ENCODE measurements at places on chromosomes 7 and 10. TPM values are rescaled to one million over a fixed set of nuclear protein-coding genes. Genes with fewer than 3 reads are reported as not detected.

CPA2 gene
- polyA plus RNA-seq = not detected

DNA sequence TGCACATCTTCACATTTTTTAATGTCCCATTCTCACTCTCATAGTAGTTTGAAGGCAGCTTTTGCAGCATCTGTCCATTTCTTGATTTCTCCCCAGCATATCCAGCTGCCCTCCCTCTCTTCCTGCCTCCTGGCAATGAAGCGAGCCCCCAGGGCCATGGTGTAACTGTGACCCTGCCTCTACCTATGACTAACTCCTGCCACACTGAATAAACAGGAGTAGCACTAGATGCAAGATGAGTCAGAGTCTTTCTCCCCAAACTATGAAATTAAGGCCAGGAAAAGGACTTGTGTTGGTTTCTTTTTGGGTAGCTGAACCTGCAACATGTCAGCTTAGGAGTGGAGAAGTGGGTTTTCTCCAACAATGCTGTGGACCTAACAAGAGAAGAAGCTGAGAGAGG lies 329.0 kb downstream of the RNLS start:
- DNase-seq = no peak

DNA sequence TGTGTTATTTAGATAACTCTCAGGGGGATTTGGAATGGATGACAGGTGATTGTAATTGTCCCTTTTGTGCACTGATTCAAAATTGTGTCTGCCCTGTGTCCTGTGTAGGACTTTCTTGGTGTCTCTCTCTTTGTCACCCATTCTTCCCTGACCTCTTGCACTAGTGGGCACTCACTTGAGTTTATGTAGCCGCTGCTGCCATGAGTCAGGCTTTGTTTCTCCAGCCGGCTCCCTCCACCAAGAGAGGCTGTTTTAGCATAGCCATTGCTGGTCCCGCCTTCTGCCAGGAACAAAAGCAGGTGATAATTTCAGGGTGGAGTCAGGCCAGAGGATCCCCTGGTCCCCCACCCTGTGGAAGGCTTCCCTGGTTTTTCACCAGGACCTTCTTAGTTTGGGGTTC lies 8.4 kb downstream of the COL17A1 start:
- DNase-seq = no peak

DNA sequence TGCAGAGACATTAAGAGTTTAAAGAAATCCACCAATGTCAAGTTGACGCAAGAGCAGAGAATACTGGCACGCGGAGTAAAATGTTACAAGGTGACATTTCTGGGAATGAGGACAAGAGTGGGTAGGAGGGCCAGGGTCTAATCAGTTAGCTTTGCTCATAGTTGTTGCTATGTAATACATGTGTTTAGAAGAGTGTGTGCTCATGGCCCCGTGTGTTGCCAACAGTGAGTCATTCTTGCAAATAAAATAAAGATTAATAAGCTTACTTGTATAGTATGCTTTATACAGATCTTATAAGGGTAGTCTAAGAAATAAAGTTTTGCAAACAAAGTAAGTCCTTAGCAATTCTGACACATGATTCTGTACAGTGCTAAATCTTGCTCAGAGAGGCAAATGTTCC lies 64.5 kb downstream of the DNMBP start:
- DNase-seq = no peak

- DNase-seq = no peak
Measured at GRCh38 chr7:17374654-17375053, 76.2 kb downstream of the AHR start.

- no peak for DNase-seq
Measured at GRCh38 chr10:23171232-23171876, 20.8 kb upstream of the PTF1A start.

GRCh38 chr7:141874787-141875186 lies 33.5 kb upstream of the PRSS37 start:
- DNase-seq = no peak

DNA sequence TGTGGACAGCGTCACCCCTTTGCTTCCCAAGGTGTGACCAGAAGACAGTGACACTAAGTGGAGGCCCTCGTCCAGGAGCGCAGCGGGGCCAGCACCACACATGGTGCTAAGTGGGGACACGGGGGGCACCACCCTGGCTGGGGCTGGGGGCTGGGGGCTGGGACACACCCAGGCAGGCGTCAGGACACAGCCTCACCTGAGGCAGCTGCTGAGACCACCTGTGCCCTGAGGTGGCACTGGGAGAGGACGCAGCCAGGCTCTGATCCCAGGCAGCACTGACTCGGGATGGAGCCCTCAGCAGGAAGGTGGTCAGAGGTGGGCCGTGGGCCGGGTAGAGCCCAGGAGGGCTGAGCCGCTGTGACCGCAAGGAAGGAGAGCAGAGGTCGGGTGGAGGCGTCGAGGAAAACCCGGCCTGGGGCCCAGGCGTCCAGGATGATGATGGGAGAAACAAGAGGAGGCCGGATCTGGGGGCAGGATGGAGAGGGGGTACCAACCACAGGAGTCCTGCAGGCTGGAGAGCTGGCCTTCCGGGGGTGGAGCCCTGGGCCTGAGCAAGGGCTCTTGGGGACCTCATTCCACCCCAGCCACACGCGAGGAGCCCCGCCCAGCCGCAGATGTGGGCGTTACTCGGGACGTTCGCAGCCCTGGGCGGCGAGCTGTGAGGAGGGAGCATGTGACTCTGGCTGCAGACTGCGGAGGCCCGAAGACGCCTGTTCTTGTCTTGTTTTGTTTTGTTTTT lies 22.5 kb downstream of the LRRC27 start:
- DNase-seq = no peak

IFIT1B gene
- not detected for polyA plus RNA-seq

DNA sequence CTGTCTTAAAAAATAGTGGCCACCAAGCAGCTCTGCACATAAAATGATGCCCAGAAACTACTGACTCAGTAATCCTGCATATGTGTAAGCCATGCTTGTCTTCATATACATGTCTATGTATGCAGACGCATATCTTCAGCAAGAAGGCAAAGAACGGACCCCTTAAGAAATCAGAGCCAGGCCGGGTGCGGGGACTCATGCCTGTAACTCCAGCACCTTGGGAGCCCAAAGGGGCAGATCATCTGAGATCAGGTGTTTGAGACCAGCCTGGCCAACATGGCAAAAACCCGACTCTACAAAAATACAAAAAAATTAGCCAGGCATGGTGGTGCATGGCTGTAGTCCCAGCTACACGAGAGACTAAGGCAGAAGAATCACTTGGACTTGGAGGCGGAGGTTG lies 295.0 kb downstream of the TCERG1L start:
- DNase-seq = no peak

DNA sequence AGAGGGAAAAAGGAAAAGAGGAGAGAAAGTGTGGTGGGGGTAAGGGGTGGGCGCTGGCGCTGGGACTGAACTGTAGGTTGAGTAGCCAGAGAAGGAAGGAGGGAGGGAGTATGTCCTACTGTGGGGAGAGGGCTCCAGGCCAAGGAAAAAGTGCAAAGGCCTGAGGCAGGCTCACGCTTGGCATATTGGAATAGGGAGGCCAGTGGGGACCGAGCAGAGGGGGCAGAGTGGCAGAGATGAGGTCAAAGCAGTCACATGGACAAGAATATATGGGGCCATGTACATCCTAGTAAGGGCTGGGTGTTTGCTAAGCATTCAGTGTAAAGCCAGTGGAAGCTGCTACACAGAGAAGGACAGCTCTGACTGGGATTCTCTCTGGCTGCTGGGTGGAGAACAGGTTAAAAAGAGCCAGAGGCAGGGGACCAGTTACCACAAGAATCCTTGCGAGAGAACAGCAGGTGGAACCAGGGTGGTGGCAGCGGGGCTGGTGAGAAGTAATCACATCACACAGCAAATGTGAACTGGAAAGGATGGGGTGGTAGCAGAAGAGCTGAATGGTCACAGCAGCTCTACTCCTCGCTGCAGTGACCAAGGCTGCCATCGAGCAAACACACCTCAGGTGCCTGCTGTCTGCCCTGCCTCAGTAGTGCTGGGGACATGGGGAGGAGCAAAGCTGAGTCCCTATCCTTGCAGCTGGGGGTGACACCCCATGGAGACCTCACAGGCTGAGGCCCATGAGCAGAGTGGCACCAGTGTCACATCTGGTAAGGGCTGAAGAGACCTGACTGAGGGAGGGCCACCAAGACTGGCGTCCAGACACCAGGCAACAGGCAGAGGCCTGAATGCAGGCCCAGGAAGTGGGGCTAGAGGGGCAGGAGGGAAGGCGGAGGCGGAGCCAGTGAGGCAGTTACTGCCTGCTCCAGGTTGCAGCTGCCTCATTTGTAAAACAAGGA lies 39.5 kb downstream of the FAM53B start:
- DNase-seq = peak; percentile 59

SPDYE6 gene
- not detected for polyA plus RNA-seq

- no peak for DNase-seq
Measured at GRCh38 chr7:121307021-121307574, 21.7 kb upstream of the WNT16 start.

GRCh38 chr10:10094691-10095090 lies 923.0 kb upstream of the CELF2 start:
- DNase-seq = no peak

GRCh38 chr7:95250571-95250970 lies 73.8 kb downstream of the PON1 start:
- DNase-seq = no peak

DNA sequence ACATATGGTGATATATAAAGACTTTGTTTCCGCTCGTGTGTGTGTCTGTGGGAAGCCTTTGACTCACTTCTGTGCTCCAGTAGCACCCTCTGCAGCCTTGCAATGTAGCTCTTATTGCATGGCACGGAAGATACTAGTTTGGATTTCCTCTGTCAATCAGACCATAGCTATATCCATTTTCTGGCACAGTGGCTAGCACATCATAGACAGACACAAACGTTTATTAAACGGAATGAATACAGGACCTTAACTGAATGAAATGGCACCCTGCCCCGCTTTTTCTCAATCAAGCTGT lies 124.0 kb upstream of the PTPN20 start:
- DNase-seq = no peak

- DNase-seq = no peak
Measured at GRCh38 chr7:133061357-133061756, 20.5 kb downstream of the CHCHD3 start.

All from naive thymus-derived CD8-positive, alpha-beta T cell (primary cell).